ENCODE measurements at places on chromosomes 6 and 20.
A peak's percentile ranks its signal among the peaks of the same experiment; 100 is the strongest.

DNA sequence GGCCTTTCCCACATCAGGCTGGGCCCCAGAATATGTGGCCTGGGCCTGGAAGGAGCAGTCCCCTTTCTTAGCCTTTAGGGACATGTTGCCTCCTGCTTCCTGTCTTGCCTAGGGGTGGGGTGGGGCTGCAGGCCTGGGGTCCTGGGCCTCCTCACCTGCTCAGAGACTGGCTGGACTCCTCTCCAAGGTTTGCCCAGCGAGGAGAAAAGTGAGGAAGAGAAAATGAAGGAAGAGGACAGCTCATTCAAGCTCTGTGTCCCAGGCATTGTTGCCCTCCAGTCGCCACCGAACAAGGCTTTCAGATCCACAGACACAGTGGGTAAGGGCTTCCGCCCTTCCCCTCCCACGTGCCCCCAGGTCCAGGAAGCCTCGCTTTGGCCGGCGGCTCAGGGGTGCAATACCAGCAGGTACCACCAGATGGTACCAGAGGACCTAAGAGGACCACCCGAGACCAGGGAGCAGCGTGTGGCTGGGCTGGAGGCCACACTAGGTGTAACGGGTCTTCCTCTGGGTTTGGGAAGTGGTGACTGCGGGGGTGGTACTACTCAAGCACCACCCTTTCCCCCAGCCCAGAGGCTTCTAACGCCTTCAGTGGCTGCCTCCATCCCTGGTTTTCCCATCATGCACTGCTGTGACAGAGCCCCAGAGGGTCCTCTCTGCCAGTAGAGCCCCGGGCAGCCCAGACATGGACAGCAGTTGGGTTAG is 5.5 kb upstream of the BAK1 start:
- peak; percentile 68 for DNase-seq

DNA sequence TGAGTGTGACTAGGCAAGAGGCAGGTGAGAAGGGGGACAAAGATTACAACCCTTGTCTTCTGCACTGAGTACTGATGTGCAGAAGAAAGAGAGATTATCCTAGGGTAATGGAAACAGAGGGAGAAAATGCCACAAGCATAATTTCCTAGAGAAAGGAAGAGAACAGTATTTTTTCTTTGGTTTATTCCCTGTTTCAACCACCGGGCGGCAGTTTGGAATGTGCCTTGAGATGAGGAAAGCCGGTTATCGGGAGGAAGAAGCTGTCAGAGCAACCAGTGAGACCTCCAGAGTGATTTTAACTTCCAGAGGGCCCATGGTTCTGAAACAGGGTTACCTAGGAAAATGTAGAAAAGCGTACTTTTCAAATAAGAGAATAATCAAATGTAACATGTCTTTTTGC is 121.4 kb downstream of the REV3L start:
- DNase-seq = peak; percentile 48

GRCh38 chr6:64520050-64520449 is 884.4 kb downstream of the PHF3 start:
- peak; percentile 79 for DNase-seq

- peak; percentile 39 for DNase-seq
These were observed 12.1 kb downstream of the LGSN start for GRCh38 chr6:63307581-63308246.

DNA sequence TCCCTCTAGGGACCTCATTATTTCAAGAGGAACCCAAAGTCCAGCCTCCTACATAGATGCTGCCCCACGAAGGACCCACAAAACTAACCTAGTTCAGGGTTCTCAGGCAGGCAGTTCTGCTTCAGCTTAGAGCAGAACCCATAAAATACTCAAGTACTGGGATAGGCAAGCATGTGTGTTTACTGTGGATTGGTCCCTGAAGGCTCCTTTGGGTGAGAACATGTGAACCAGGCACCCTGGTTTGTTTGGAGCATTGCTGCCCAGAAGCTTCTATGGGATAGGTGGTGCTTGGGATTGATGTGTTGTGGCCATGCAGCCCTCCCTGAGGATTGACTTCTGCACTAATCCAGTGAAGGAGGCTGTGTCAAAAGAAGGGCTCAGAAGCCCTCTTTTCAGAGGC is 14.9 kb upstream of the EFHC1 start:
- no peak for DNase-seq

DNA sequence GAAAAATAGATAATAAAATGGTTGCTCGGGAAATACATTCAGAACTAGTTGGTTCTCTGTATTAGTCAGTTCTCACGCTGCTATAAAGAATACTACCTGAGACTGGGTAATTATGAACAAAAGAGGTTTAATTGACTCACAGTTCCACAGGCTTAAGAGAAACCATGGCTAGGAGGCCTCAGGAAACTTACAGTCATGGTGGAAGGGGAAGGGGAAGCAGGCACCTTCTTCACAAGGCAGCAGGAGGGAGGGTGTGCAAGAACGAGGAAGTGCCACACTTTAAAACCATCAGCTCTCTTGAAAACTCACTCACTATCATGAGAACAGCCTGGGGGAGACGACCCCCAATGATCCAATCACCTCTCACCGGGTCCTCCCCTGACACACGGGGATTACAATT is 24.2 kb upstream of the SNX9 start:
- no peak for DNase-seq

GRCh38 chr6:91695221-91695620 is 1108.3 kb upstream of the MAP3K7 start:
- no peak for DNase-seq

GRCh38 chr6:166344240-166344639 is 1.9 kb upstream of the SFT2D1 start:
- no peak for DNase-seq

DNA sequence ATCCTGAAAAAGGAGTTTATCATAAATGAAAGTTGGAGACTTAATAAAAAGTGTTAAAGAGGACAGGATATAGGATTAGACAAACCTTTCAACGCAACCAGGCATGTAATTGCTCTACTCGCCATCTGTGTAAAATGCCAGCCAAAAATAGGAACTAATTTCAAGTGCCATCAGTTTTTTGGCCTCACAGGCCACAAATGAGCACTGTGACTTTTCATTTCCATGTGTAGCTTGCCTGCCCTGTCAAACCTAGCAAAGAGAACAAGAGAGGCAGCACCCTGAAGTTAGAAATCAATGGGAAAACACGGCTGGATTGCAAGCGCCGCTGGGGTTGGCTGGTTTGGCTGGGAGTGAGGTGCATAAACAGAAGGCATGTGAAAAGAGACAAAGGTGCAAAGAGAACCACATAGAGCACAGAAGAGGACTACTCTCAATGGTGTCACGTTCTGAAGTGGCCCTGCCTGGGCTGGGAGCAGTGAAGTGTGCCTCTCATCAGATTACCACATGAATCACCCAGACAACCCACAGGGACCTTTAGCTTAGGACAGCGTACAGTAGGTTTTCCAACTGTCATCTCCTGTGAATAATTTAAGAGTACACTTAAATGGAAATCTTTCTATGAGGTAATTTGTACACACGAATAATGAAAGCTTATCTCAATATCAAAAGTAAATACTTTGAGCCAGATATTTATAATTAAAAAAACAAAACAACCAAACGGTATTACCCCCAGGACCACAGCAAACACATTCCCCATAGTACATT is 78.0 kb upstream of the NHSL1 start:
- DNase-seq = peak; percentile 68

- DNase-seq = peak; percentile 8
These were observed 16.4 kb upstream of the MCUR1 start for GRCh38 chr6:13830803-13831202.

- peak; percentile 72 for DNase-seq
These were observed 89.7 kb upstream of the QKI start for GRCh38 chr6:163324688-163325389.

- DNase-seq = peak; percentile 73
These were observed 3.1 kb upstream of the ATXN1 start for GRCh38 chr6:16764188-16764950.

DNA sequence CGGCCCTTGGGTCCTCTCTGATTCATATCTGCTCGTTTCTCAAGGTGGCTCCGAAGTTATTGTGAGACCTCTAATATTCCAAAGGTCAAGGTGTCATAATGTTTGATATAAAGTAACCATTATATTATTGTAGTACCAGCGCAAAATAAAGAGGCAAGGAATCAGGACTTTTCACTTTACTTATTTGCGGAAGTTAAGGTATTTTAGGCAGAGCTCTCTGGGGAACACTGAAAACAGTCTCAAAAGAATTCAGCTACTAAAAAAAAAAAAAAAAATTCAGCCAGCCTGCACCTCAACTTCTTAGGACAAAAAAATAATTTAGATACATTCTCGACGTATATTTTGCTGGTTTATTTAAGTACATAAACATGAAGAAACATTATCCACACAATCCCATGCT is 2.4 kb downstream of the OSER1 start:
- no peak for DNase-seq

- peak; percentile 49 for DNase-seq
These were observed 188.4 kb downstream of the JARID2 start for GRCh38 chr6:15434263-15434662.

GRCh38 chr6:15901141-15902115 is 227.5 kb upstream of the MYLIP start:
- DNase-seq = peak; percentile 86

- DNase-seq = no peak
These were observed 47.7 kb upstream of the SNX9 start for GRCh38 chr6:157775376-157775775.

DNA sequence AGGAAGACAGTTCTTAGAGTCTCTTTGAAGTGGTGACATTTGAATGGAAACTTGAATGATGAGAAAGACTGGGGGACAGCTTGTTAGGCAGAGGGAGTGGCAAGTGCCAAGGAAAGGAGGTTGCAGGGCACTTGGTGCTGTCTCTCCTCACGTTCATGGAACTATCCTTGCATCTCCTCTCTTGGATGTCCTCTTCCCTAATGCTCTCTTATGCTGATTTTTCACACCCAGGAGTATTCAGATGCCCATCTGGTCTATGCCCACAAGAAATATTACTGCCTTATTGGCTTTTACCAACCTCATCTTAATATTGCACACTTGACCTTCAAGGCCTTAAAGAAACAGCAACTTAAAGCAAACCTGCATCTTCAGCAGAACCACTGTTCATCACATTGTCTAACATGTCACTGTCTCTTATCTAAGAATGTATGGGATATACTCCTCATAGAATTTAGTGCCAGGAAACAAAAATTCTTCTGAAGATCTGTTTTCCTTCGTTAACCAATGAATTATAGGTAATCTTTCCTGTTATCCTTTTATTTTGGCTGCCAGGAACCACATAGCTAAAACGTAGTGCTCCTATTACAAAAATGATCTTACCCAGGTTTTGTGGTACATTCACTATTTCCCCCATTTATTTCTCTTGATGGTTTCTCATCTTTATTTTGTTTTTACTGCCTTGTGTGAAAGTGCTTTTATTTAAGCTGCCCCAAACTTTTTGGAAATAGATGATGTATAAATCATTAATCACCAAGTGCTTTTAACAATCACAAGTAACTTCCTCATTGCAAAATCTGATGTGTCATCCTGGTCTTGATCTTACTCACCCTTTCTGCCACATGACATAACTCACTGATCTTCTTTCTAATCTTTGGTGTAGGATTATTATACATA is 12.8 kb downstream of the RGS17 start:
- peak; percentile 75 for DNase-seq

DNA sequence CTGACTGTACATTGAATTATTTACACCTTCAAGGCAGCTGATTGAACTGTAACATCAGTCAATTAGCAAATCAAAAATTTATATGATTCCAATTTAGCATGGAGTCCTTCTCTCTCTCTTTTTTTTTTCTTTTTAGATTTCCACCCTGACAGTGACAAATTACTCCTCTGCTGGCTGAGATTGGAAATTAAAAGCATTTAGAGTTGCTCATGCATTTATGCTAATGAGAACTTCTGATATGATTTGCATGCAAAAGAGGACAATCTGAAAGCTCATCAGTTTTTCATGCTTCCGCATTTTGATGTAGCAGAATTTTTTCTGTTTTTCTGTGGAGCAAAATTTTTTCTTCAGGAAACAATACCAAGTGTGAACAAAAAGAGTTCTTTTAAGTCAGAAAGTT is 130.5 kb upstream of the NOX3 start:
- no peak for DNase-seq

GRCh38 chr20:8061861-8062518 is 42.4 kb upstream of the TMX4 start:
- DNase-seq = no peak

DNA sequence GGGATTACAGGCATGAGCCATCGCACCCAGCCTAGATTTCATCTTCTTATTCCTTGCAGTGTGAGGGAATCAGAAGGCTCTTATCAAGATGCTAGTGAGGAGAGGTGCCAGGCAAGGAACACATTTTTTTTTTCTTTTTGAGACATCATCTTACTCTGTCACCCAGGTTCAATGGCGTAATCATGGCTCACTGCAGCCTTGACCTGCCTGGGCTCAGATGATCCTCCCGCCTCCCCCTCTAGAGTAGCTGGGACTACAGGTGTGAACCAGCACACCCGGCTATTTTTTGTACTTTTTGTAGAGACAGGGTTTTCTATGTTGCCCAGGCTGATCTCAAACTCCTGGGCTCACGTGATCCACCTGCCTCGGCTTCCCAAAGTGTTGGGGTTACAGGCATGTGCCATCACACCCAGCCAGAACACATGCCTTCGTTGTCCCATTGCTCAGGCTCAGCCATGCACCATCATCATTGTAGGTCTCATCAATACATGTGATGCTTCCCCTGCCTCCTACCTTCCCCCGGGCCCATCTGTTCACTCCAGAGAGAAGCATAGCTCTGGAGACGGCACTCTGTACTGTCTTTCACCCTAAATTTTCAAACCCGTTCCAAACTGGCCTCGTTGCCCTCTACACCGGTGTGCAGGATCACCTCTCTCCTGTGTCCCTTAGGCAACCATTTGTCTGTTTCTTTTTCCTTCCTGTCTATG is 10.1 kb downstream of the FLOT1 start:
- DNase-seq = no peak

- no peak for DNase-seq
These were observed 96.3 kb downstream of the PHF3 start for GRCh38 chr6:63731930-63732329.

DNA sequence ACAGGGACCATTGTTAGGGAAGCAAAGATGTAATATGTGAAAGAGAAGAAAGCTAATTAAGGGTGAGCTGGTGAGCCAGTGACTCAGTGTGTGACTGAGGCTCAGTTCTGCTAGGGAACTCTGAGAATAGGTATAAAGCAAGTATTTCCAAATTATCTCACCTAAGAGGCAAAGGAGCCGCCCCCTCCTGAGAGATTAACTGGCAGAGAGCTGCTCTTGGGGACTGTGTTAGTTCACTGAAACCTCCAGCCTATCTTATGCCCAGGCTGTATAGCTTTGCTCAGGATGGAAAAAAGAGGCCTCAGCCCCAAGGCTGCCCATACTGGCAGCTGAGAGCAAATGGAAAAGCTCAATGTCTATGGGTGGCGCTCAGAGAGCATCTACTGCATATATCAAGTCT is 152.0 kb downstream of the PAK5 start:
- no peak for DNase-seq

- DNase-seq = peak; percentile 79
These were observed 9.5 kb downstream of the C20orf202 start for GRCh38 chr20:1212607-1213396.

GRCh38 chr20:12269579-12269978 is 351.9 kb downstream of the BTBD3 start:
- DNase-seq = no peak

- DNase-seq = no peak
These were observed 10.1 kb upstream of the PGC start for GRCh38 chr6:41757271-41757670.
